ENCODE measurements at places on chromosomes 12 and 14.
A peak's percentile ranks its signal among the peaks of the same experiment; 100 is the strongest.

GRCh38 chr12:96510306-96510764, 21.0 kb downstream of the CFAP54 start:
- DNase-seq, result no peak

DNA sequence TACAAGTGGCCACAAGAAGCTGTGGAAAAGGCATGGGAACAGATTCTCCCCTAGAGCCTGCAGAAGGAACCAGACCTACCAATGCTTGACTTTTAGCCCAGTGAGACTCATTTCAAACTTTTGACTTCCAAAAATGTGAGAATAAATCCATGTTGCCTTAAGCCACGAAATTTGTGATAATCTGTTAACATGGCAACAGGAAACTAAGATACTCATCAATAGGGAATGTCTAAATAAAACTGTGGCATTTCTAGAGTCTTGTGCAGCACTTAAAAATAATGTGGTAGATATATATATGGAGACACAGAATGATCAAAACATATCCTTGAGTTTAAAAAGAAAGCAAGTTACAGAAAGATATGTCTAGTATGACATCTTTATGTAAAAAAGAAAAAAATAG, 12.0 kb downstream of the HECTD4 start:
- DNase-seq, result no peak

GRCh38 chr12:16560273-16560672, 45.7 kb downstream of the LMO3 start:
- no peak for DNase-seq

- DNase-seq, result no peak
Observed at GRCh38 chr14:101828046-101828445, 66.5 kb downstream of the PPP2R5C start.

DNA sequence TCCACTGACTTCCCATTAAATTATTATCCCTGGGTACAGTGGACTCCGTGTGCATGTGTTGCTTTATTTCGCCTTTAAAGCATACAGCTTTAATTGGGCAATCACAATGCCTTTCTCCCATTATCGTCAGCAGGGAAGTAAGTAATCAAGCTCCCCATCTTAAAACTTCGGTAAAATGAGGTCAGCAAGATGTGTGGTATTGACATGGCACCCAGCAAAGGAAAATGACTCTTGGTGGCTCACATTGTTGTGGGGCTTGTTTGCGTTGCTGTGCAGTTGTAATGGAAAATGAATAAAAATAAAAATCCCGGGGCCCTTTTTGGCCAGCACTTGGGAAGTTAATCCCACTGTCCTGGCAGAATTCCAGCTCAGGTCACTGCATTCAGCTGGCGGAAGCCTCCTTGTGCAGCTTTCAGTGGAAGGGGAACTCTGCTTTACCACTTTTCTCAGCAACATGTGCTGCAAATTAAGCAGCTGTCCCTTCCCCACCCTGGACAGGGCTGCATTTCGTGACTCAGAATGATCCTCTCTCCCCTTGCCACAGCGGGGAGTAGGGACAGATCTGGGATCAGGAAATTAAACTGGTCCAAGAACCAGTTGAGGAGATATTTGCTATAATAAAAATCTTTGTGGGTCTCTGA, 13.9 kb upstream of the ATP2A2 start:
- peak; percentile 94 for DNase-seq

DNA sequence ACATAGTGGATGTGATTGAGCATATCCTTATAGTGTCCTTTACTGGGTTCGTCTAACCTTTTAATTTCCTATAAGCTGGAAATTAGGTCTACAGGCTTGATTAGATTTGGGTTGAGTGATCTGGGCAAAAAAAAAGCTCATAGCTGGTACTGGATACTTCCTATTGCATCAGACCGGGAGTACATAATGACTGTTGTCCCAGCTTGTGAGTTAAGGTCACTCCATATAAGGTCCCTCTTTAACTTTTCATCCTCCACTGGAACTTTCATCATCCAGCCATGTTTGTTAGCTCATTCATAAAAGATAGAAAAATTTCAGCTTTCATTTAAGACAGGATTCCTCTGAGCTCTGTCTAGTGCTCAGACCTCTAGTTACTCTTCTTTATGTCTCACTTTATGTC, 80.8 kb downstream of the C14orf132 start:
- no peak for DNase-seq

DNA sequence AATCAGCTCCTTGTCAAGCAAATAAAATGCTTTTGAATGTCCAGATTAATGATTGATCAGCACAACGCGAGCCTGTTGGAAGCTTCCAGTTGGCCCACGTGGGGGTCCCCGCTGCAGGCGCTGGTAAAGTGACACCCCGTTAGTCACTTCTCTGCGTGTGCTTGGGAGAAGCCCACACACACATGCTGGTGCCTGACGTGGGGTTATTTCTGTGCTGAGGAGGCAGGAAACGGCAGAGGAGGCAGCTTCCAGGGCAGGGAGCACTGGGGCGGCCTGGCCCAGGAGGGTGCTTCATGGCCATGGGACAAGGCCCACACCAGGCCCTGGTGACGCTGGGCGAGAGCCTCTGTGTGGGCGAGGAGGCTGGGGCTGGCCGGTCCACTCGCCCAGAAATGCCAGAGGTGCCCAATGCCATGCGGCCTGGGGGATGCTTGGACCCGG, 101.5 kb downstream of the KIF26A start:
- DNase-seq, result no peak

GRCh38 chr12:103846415-103846814, 5.4 kb upstream of the NT5DC3 start:
- DNase-seq, result no peak

GRCh38 chr12:2793561-2793960, 1.2 kb upstream of the FKBP4 start:
- DNase-seq, result no peak

- no peak for DNase-seq
Observed at GRCh38 chr12:44628180-44628579, 247.9 kb downstream of the NELL2 start.

GRCh38 chr12:44431647-44432343, 444.3 kb downstream of the NELL2 start:
- DNase-seq, result no peak

DNA sequence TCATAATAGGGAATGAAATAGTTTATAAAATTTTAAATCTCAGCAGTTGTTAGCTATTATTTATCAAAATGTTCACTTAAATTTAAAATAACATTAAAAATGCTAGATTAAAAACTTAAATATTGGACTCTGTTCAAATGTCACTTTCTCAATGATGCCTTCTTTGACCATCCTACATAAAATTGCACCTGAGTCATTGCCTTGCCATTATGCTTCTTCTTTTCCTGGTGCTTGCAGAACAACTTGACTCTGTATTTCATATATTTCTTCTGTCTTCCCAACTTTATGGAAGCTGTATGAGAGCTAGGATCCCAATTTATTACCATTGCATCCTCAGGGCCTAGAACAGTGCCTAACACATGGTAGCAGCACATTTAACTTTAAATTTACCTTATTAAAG, 37.3 kb upstream of the CPM start:
- no peak for DNase-seq

DNA sequence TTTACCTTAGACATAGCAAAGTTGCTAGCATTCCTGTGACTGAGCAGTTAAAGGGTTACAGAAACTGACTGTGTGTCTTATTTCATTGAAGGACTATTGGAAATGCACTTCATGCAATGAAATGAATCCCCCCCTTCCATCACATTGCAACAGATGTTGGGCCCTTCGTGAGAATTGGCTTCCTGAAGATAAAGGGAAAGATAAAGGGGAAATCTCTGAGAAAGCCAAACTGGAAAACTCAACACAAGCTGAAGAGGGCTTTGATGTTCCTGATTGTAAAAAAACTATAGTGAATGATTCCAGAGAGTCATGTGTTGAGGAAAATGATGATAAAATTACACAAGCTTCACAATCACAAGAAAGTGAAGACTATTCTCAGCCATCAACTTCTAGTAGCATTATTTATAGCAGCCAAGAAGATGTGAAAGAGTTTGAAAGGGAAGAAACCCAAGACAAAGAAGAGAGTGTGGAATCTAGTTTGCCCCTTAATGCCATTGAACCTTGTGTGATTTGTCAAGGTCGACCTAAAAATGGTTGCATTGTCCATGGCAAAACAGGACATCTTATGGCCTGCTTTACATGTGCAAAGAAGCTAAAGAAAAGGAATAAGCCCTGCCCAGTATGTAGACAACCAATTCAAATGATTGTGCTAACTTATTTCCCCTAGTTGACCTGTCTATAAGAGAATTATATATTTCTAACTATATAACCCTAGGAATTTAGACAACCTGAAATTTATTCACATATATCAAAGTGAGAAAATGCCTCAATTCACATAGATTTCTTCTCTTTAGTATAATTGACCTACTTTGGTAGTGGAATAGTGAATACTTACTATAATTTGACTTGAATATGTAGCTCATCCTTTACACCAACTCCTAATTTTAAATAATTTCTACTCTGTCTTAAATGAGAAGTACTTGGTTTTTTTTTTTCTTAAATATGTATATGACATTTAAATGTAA, 31.5 kb downstream of the MDM2 start:
- DNase-seq, result peak; percentile 4

- no peak for DNase-seq
Observed at GRCh38 chr12:77842430-77842829, 11.7 kb downstream of the NAV3 start.

DNA sequence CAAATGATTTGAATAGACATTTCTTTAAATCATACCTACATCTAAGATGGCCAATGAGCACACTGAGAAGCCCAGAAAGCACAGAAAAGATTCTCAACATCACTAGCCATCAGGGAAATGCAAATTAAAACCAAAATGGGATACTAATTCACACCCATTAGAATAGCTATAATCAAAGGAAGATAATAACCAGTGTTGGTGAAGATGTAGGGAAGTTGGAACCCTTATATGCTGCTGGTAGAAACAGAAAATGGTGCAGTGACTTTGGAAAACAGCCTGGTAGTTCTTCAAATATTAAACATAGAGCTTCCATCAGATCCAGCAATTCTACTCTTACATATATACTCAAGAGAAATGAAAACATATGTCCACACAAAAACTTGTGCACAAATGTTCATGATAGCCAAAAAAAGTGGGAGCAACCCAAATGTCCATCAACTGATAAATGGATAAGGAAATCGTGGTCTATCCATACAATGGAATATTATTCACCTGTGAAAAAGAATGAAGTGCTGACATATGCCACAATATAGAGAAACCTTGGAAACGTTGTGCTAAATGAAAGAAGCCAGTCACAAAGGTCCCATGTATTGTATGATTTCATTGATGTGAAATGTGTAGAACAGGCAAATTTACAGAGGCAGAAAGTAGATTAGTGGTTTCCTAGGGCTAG, 24.4 kb downstream of the SYNE3 start:
- no peak for DNase-seq

DNA sequence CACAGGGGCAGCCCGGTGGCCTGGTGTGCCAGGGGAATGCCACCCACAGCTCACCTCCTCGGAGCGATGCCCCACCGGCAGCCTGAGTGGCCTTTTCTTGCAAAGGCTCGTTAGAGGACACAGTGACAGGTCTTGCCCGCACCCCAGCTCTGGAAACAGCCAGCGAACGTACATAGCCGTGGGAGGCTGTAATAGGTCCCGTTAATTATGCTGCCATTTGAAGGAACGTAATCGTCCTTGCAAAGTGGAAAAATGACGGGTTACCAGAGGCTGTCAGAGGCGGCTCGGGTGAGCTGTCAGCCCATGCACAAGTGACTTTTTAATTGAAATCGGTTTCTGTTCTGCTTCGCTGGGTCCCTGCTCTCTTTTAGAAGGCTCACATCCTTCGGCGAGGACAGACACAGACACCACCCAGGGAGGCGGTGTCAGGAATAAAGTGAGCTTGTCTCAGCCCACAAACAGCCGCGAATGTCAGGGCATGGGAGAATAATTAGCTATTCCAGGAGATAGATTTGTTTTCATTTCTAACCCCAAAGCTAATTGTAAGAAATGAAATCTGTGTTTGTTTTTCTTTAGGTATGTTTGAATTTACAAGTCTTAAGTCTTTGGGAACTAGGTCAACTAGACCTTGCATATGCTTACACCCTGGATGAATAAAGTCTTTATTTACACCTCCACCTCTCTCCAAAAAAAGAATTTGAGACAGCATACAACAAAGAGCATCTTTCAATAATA, 77.2 kb upstream of the RFLNA start:
- no peak for DNase-seq

GRCh38 chr14:90560558-90560957, 163.7 kb downstream of the CALM1 start:
- DNase-seq, result no peak

DNA sequence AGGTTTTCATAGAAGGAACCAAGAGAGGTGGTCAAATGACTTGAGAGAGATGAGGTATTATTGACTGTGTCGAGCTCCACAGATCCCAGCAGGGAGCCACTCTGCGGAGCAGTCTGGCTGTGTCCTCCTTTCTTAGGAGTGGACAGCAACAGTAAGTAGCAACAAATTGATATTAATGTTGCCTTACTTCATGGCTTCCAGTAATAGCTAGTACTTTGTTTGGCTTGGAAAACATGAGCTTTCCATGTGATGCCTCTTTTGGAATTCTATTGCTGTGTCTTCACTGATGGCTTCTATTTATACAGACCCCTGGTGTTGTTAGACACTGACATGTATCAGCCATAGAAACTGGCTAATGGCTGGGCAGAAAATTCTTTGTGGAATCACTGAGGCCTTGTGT, 531.2 kb upstream of the CCDC196 start:
- no peak for DNase-seq

DNA sequence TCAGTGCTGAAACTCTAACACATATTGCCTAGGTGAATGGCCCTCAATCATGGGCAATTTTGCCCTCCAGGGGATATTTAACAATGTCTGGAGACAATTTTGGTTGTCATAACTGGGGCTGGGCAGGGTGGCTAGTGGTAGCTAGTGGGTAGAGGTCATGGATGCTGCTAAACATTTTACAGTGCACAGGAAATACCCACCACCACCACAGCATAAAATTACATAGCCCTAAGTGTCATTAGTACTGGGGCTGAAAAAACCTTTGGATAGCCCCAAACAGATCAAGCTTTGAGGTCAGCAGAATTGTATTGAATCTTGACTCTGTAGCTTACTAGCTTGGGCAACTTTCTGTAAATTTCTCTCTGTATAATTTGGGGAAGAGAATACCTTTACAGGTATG, 758.0 kb downstream of the BCL11B start:
- DNase-seq, result no peak

- DNase-seq, result no peak
Observed at GRCh38 chr12:26378711-26379110, 183.3 kb downstream of the SSPN start.

DNA sequence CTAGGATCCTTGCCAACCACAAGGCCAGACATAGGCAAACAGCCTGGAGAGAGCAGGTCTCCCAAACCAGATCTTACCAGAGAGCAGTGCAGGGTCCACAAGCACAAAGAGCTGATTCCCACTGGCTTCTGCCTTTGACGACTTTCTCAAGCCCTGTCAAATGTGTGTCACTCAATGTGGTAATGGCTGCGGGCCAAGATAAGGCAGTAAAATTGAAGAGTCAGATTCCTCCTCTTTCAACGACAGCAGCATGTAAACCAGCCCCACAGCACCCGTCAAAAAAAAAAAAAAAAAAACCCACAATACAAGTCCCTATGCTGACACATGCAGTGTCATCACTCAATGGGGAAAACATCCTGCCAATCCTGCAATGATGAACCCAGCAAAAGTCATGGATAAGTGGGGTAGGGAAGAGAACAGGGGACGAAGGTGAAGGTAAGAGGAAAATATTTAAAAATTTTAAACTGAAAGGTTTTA, at the start of gene STON2:
Gene STON2 (minus strand): TSS at position 123 of the 477 bp plus-strand sequence. CDS start 1,942 bp downstream, outside the sequence.
- DNase-seq, result peak; percentile 38
